ENCODE measurements at places on chromosomes 5 and 9.

DNA sequence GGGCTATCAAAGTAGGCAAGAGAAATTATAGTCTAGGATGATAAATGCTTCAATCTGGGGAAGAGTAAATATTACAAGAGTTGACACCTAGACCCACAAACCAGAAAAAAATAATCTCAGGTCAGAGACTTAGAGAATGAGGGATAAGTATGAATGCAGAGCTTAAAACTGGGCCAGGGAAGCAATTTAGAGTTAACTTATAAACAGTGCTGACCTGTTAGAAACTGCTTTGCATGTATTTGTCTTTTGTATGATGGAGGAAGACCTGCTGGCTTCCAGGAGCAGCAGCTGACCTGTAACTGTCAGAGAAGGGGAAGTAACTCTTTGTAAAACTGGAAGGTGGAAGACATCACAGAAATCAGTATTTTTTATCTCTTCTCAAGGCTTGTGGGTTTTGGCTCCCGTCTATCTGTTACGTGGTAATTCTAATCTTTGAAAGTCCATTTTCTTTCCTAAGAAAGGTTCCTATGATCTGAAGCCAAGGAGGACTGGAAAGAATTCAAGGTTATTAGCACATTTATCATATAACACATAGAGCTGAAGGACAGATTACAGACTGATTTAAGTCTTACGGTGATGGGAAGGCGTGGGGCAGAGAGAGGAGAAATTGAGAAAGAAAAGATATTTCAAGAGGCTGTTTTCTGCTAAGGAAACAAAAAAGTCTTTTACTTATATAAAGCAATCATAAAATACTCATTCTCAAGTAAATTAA lies 114.7 kb upstream of the ADAMTS19 start:
- no peak for DNase-seq

- DNase-seq, result no peak
These were observed 2.5 kb upstream of the HRH2 start for GRCh38 chr5:175655411-175655810.

- DNase-seq, result no peak
These were observed 6.3 kb downstream of the RCL1 start for GRCh38 chr9:4799033-4799430.

- DNase-seq, result no peak
These were observed 6.7 kb upstream of the PDE6A start for GRCh38 chr5:149951138-149951749.

- no peak for DNase-seq
These were observed 186.6 kb downstream of the DOCK8 start for GRCh38 chr9:401223-401622.

GRCh38 chr9:92208693-92209524 lies 84.6 kb downstream of the IARS1 start:
- DNase-seq, result no peak

DNA sequence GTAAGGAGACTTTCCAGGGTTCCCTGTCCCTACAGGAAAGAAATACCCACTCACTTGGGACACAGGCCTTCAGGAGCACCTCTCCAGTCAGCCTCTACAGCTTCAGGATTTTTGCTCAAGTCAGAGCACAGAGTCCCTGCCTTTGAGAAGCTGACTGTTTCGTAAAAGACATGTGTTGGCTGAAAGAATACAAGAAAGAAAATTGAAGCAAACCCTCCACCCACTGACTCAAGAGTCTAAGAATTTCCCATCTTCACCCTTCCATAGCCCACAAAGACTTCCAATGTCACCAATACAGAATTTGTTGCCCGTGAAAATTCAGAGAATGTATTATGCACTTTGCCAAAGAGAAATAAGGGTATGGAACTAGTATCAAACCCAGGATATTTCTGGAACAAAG lies 53.0 kb upstream of the ZNF622 start:
- no peak for DNase-seq

GRCh38 chr5:72559866-72560766 lies 52.9 kb upstream of the ZNF366 start:
- no peak for DNase-seq

- DNase-seq, result no peak
These were observed 130.9 kb downstream of the C9orf50 start for GRCh38 chr9:129489838-129490582.

- no peak for DNase-seq
These were observed 231.4 kb upstream of the TUT7 start for GRCh38 chr9:86585422-86586143.

GRCh38 chr5:171311322-171312077 lies 2.5 kb downstream of the TLX3 start:
- DNase-seq, result no peak

GRCh38 chr5:60208716-60209115 lies 315.2 kb upstream of the PDE4D start:
- DNase-seq, result no peak

DNA sequence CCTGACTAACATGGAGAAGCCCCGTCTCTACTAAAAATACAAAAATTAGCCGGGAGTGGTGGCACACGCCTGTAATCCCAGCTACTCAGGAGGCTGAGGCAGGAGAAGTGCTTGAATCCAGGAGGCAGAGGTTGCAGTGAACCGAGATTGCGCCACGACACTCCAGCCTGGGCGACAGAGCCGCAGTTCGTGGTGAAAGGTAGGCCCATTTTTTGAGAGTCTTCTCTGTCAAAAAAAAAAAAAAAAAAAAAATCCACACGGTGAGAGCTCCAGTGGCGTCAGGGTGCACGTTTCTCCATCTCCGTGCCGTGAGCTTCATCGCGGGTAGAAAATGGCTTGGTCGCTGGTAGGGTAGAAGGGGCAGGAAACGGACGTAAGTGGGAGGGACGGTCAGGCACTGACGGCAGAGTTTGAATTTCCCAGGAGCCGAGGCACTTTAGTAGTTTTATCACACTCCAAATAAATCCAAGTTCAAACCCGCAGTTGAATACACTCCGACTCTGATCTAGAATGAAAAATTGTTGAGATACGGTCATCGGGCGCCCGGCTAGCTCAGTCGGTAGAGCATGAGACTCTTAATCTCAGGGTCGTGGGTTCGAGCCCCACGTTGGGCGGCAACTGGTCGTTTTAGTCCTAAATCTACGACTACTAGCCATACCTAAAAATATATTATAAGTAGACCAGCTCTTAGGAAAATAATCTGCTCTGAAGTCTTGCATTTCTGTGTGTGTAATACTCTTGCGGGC lies 2.4 kb upstream of the TRIM7 start:
- DNase-seq, result no peak

GRCh38 chr9:96136992-96137670 lies 164.8 kb downstream of the HSD17B3 start:
- DNase-seq, result peak; percentile 19

- no peak for DNase-seq
These were observed 18.6 kb upstream of the PSAT1 start for GRCh38 chr9:78278177-78278777.

GRCh38 chr5:169736653-169737052 lies 99.6 kb downstream of the DOCK2 start:
- no peak for DNase-seq

DNA sequence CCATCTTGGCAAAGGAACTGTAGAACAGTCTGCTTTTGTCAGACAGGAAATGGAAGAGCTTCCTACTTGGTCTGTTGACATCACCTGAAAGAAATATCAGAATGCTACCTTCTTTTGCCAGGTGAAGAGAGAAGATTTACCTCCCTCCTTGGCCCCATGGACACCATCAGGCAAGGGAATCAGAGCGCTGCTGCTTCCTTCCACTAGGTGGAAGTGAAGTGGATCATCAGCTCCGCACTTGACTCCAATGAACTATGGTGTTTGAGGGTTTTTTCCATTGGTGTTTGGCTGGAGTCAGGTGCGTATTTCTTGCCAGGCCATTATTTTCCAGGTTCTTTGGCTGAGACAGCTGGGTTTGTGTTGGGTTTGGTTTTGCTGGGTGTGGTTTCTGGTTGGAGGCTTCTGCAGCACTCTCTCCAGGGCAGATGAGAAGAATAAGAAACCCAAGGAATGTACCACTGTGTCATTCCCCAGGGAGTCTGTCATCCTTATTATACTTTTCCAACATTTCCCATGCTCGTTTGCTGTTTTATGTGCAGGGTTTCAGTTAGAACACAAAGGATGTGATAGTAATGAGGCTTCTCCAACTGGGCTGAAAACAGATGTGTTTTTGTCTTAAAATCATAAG lies 12.4 kb downstream of the SPATA31E1 start:
- DNase-seq, result no peak

DNA sequence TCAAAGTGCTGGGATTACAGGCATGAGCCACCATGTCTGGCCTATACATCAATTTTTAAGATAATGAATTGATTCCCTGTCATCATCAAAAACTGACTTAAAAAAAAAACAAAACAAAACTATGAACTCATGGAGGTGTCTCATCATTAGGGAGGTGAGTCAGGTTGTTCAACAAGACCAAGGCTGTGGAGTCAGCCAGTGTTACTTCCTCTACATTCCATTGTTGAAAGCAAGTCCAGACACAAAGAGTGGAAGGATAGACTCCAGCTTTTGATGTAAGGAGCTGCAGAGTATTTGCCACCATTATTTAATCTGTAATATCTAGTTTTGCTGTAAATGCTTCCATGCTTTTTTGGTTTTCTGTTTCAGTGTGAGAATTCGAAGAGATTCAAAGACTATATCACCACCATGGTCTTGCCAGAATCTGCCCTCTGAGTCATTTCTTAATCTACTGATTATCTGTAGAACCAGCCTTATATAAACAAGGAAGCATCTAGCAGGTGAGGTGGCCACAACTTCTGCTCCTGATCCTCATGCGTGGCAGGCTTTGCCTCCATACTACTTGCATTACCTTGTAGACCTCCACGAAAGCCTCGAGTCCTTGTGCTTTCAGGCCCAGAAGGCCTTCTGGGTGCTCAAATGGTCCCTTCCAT lies 156.1 kb downstream of the FGF1 start:
- DNase-seq, result no peak

DNA sequence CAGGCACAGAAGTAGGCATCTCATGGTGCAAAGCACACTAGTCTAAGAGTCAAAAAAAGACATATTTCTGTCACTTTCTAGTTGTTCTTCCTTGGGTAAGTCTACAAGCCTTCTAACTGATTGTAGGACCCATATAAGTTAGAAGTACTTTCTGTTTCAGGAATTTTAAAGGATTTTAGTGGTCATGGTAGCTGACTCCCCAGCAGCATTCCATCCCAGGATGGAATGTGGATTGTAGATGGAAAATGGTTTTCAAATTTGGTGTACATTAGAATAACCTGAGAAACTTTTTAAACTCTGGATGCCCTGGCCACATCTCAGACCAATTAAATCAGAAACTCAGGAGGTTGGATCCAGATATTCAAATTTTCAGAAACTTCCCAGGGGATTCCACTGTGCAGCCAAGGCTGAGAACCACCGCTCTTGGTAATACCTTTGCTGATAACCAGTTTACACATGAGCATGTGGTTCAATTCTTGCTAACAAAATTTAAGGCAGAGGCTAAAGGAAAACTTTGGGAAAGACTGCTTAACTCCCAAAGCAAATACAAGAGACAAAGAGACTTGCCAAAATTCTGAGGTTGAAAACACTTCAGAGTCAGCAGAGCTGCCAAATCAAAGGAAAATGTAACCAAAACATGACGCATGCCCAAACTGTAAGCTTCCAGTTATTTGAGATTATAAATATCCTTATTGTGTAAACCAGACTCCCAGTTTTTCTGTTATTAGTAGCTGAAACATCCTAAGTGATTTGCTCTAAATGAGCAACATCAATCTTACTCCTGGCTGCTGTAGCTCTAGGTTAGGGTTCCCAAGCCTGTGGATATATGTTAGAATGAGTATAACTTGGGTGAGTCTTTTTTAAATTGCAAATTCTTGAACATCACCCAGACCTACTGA lies 145.4 kb upstream of the MTAP start:
- no peak for DNase-seq

GRCh38 chr9:119810645-119811429 lies 441.6 kb upstream of the BRINP1 start:
- no peak for DNase-seq

DNA sequence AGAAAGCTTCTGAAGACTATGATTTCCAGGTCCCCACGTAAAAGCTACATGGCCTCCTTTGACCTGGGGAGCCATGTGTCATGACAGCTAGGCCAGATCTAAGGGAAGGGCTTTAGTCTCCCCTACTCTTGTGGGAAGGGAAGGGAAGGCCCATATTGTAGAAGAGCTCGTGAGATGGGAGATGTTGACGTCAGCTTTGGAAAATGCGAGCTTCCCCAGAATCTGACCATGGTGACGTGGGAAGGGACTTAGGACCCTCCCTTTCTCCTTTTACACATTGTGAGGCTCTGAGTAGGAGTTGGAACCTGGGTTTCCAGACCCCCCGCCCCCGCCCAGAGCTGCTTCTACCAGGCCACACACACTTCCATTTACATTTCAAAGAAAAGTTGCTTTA lies 165.5 kb downstream of the SYK start:
- DNase-seq, result no peak

- no peak for DNase-seq
These were observed 55.6 kb downstream of the S1PR3 start for GRCh38 chr9:89046832-89047231.

GRCh38 chr5:72746736-72747135 lies 69.7 kb upstream of the TNPO1 start:
- no peak for DNase-seq

DNA sequence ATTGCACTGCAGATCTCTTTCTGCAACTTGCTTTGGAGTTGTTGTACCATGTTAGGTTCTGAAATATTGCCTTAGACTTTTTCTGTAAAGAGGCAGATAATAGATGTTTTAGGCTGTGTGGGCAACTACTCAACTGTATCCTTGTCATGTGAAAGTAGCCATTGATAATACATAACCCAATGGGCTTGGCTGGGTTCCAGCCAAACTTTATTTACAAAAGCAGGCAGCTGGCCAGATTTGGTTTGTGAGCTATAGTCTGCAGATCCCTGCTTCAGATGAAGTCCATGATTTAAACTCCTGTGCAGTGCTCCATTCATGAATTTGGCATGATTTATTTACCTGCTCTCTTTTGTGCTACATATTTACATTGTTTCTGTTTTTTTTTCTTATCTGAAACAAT lies 300.4 kb downstream of the IRX2 start:
- no peak for DNase-seq

- DNase-seq, result peak; percentile 61
These were observed 26.3 kb downstream of the PTGES start for GRCh38 chr9:129726322-129727160.

- DNase-seq, result no peak
These were observed 11.2 kb upstream of the ENC1 start for GRCh38 chr5:74651710-74652109.

GRCh38 chr9:4796988-4797853 lies 4.5 kb downstream of the RCL1 start:
- no peak for DNase-seq

- no peak for DNase-seq
These were observed 43.4 kb upstream of the COL5A1 start for GRCh38 chr9:134597957-134598883.

DNA sequence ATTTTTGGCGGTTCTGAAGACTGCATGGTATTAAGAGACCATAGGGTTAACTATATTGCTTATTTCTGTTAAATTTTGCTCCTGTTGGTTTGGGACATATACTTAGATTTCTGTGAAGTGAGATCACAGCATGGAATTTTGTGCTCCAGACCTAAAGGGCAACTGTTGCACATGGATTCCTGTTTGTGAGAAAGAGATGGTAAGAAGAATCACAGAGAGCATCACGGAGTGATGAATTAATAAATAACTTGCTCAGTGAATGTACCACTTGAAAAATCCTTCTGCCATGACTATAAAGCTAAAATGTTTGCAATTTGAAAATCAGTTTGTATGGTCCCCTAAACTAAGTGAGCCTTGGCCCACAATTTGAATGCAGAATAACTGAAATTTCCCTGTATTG lies 4.5 kb downstream of the PSAT1 start:
- DNase-seq, result no peak

All from NCI-H2227 treated with DMSO at 0.1 percent for 48 hours (cell line).